Activated CD8-positive, alpha-beta memory T cell treated with anti-CD3 and anti-CD28 coated beads, Interleukin-2, amount 10 ng/mL, durations not matched to agents 7 days and 5 days (primary cell): ENCODE measurements at places on chromosomes 2 and 18. TPM values are rescaled to one million over a fixed set of nuclear protein-coding genes. Genes with fewer than 3 reads are reported as not detected.
A peak's percentile ranks its signal among the peaks of the same experiment; 100 is the strongest.

SERPINB7 gene
- total RNA-seq = not detected

CCDC141 gene
- total RNA-seq = 8.8 TPM

CCDC102B gene
- total RNA-seq = 2.1 TPM

PIEZO2 gene
- total RNA-seq = not detected

- no peaks in the 10 kb centered on the region for H3K27me3 ChIP-seq
- H3K4me1 ChIP-seq = peaks cover 39% of the 10 kb centered on the region
- no peak overlapping the region for H3K4me3 ChIP-seq
- H3K36me3 ChIP-seq = peaks cover 30% of the 10 kb centered on the region
- DNase-seq = no peak
Observed at GRCh38 chr2:43454791-43455190, 141.0 kb downstream of the THADA start.

DNA sequence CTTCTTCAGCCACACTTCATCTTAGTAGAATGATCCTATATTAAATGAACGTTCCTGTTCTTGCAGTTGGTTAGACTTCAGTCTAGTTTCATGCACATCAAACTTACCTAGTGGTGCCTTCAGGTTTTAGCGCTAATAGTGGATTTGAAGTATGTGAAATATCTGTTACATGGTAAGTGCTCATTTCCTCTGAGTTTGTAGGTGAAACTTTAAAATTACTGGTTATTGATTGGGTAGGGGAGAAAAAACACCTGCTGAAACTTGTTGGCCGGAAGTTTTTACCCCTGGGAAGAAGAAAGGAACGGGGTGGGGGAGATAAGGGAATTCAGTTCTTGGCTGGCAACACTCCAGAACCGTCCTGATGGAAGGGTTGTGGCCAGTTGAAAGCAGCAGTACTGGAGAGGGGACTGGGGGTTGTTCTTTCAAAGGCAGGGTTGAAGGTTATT, 112.8 kb downstream of the SPTBN1 start:
- H3K4me1 ChIP-seq = peaks cover 84% of the 10 kb centered on the region
- peak overlapping the region; percentile 94 for H3K27ac ChIP-seq
- peak overlapping the region; percentile 81 for H3K4me3 ChIP-seq
- no peak for DNase-seq
- no peaks in the 10 kb centered on the region for H3K27me3 ChIP-seq
- peaks cover 20% of the 10 kb centered on the region for H3K36me3 ChIP-seq

- H3K36me3 ChIP-seq = no peaks in the 10 kb centered on the region
- DNase-seq = no peak
- peaks cover 12% of the 10 kb centered on the region for H3K4me1 ChIP-seq
- H3K27ac ChIP-seq = no peak overlapping the region
- H3K4me3 ChIP-seq = no peak overlapping the region
- H3K27me3 ChIP-seq = no peaks in the 10 kb centered on the region
Observed at GRCh38 chr2:43212931-43213330, 13.5 kb downstream of the ZFP36L2 start.

DNA sequence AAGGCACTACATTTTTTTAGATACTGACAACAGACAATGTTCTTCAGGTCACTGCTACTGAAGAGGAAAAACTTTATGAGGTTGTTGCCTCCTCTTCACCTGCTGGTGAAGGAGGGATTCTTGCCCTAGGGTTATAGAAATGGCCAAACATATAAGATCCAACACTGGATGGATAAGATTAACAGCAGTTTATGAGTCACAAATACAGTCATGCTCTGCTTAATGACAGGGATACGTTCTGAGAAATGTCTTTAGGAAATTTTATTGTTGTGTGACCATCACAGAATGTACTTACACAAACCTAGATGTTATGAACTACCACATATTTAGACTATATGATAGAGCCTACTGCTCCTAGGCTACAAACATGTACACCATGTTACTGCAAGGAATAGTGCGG, 57.4 kb upstream of the AMMECR1L start:
- H3K4me1 ChIP-seq = no peaks in the 10 kb centered on the region
- peaks cover 32% of the 10 kb centered on the region for H3K36me3 ChIP-seq
- no peaks in the 10 kb centered on the region for H3K27me3 ChIP-seq
- no peak overlapping the region for H3K27ac ChIP-seq
